ENCODE measurements at places on chromosomes 12 and 14. TPM values are rescaled to one million over a fixed set of nuclear protein-coding genes. Genes with fewer than 3 reads are reported as not detected.

The EFS gene
- total RNA-seq = 23.1 TPM

The CCDC88C gene
- 34.0 TPM for total RNA-seq

The SERPINA9 gene
- total RNA-seq = not detected

The SRRM4 gene
- total RNA-seq = 0.76 TPM

- peak; percentile 46 for DNase-seq
Observed at GRCh38 chr12:62191491-62192179, 68.6 kb upstream of the USP15 start.

- DNase-seq = no peak
Observed at GRCh38 chr14:39319381-39319780, 85.7 kb downstream of the MIA2 start.

DNA sequence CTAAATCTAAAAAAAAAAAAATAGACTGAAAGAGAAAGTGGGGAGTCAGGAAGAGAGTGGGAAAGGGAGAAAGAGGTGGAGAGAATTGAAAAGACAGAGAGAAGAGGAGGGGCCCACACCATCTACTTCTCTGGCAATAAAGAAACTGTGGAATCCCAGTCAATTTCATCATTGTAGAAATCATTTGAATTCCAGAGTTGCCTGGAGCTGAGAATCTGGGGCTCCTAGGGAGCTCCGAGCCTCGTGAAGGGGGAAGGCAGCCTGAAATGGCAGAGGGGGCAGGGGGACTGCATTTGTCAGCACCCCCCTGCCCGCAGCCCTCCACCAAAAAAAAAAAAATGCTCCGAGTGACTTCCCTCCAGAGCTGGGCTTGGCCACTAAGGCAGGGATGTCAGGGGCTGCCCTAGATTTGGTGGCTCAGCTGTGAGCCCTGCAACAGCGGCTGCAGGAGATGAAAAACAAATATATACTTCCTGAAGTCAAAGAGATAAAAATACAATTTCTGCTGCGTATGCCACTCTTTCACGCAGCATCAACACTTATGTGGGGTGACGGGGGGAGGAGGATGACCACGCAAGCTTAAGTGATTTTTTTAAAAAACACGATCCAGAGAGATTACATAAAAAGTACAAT, 80.5 kb downstream of the BCL11B start:
- no peak for DNase-seq

DNA sequence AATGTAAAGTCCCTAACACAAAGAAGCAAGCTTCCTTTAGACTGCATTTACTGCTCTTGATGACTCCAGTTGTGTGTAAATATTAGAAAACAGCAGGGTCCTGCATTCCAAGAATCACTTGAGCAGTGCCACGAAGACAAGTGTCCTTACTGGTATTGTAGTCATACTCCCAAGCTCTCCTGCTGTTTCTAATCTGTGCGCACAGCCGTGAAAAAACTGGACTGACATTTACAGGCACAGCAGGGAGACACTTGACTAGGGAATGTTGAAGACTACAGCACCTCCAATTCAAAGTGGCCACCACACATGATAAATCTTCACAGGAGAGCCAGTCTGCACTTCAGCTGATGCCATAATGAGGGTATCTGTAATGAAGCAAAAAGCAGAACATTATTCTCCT, 91.4 kb downstream of the VRK1 start:
- no peak for DNase-seq

- peak; percentile 65 for DNase-seq
Observed at GRCh38 chr12:57888409-57889157, 42.1 kb upstream of the CTDSP2 start.

GRCh38 chr12:7197841-7198240, 8.4 kb downstream of the PEX5 start:
- no peak for DNase-seq
